Activated CD4-positive, alpha-beta T cell treated with anti-CD3 and anti-CD28 coated beads for 36 hours (primary cell): ENCODE measurements at places on chromosomes 1 and 21. TPM values are rescaled to one million over a fixed set of nuclear protein-coding genes. Genes with fewer than 3 reads are reported as not detected.

Gene FMO3
- total RNA-seq: not detected

Gene PDZK1IP1
- total RNA-seq: not detected

DNA sequence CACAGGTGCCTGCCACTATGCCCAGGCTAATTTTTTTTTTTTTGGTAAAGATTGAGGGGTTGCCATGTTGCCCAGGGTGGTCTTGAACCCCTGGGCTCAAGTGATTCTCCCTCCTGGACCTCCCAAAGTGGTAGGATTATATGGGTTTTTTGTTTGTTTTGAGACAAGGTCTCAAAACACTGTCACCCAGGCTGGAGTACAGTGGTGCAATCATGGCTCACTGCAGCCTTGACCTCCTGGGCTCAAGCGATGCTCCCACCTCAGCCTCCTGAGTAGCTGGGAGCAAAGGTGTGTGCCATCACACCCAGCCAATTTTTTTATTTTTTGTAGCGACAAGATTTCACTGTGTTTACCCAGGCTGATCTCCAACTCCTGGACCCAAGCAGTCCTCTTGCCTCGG, 8.9 kb upstream of the RCAN3 start:
- H3K4me1 ChIP-seq: peaks cover 29% of the 10 kb centered on the region
- peaks cover 4% of the 10 kb centered on the region for H3K36me3 ChIP-seq
- H3K27me3 ChIP-seq: no peaks in the 10 kb centered on the region
- no peak overlapping the region for H3K27ac ChIP-seq
- no peak overlapping the region for H3K4me3 ChIP-seq

GRCh38 chr1:115429884-115430283, 91.8 kb upstream of the NGF start:
- H3K4me3 ChIP-seq: no peak overlapping the region
- H3K27ac ChIP-seq: no peak overlapping the region
- H3K4me1 ChIP-seq: peaks cover 6% of the 10 kb centered on the region

DNA sequence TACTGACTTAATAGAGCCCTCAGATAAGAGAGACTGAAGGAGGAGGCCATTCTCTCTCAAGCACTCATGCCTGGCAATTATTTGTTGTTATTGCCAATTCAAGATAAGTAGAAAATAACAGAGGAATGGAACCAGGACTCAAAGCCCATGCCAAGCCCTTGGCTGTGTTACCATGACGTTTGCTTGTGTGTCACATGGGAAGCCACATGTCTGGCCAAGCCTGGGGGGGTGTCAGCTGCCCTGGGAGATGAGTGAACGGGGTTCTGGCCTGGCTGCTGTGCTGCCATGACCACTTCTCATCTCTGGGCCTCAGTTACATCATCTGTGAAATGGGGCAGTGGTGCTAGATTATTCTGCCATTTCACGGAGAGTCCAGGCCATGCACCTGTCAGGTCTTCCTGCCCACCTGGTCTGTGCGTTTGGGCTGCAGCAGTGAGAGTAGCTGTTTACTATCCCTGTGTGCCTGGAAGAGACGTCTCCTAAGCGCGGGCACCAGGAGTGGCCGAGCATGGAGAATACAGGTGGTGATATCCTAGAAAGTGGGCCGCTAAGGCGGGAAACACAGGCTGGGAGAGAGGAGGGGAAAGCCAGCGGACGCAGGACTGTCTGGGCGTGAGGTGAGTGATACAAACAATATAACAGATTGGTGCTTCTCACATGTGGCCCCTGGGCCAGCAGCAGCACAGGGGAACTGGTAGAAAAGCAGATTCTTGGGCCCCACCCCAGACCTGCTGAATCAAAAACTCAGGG, 67.8 kb downstream of the MAN1C1 start:
- peaks cover 13% of the 10 kb centered on the region for H3K36me3 ChIP-seq
- H3K27me3 ChIP-seq: peaks cover 2% of the 10 kb centered on the region
- peaks cover 59% of the 10 kb centered on the region for H3K4me1 ChIP-seq
- DNase-seq: no peak
- H3K4me3 ChIP-seq: no peak overlapping the region

DNA sequence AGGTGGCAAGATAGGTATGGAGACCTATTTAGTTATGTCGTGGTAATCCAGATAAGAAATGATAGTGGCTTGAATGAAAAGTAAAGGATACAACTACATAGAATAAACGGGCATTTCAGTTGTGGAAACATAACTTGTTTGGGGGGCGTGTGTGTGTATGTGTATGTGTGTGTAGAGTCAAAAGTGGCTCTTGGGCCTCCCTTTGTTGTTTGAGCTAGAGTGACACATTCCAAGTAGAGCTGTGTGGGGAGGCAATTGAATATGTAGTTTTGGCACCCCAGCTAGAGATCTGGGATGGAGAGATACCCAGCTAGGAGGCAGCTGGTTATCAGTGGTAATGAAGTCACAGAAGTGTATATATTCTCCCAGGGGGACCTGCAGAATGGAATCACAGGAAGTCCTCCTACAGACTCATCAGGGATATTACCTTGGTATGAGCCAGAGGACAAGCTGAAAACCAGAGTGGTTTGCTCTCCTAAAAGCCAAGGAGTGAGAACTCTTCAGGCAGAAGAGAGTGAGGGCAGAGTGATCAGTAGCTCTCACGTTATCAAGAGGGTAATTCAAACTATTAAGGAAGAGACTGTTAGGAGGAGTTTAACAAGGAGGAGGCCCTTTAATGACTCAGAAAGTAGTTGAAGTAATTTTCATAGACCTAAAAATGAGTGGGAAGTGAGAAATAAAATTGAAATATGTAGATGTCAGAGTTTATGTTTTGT, 5.1 kb downstream of the CR1L start:
- H3K27ac ChIP-seq: no peak overlapping the region
- no peak for DNase-seq
- peaks cover 5% of the 10 kb centered on the region for H3K27me3 ChIP-seq

DNA sequence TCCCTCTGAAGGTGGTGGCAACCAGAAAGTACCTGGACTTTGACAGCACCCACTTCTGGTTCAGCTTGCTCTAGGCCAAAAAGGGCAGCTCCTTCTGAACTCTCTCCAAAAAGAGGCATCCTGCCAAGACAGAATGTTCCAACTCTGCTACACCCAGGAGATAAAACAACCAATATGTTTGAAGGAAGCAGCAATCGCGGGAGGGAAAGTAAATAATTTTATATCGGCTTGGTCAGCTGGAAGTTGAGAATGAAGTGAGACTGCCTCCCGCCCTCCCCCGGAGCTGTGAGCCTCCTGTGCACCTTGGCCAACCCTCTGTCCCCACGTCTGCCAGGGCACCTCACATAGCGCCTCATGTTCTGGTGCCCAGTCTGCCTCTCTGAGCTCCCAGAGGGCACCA, 130.3 kb upstream of the ATP1A1 start:
- peaks cover 12% of the 10 kb centered on the region for H3K4me1 ChIP-seq
- H3K36me3 ChIP-seq: no peaks in the 10 kb centered on the region
- no peak for DNase-seq
- no peak overlapping the region for H3K4me3 ChIP-seq

DNA sequence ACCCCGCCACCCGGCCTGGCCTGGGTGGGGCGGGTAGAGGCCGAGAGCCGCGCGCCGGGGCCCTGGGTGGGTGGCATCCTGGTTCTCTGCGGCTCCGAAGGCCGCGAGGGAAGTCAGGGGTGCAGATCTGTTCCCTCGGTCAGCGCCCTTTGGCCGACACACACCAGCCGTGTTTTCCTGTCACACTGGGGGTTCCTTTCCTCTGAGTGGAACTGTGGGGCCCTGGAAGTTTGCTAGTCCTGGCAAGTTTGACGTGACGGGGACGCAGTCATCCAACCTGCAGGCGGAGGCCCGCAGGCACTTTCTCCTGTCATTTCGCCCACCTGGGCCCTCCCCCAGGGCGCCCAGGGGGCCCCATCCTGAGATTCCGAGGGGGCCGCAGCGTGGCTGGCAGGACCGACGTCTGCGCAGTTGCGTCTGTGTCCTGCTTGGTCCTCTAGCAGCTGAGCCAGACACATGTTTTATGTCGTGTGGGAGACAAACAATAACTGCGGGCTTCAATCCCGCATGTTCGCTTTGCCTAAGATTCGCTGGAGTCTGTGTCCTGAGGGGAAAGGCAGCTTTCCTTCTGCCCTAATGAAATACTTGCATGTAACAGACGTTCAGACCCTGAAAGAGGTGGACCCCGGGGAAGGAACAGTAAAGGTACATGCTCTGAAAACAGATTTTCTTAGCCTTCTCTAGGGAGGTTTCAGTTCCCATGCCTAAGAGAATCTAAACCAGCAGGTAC, 1.5 kb downstream of the FAM163A start:
- no peak for DNase-seq
- H3K27ac ChIP-seq: no peak overlapping the region
- H3K4me1 ChIP-seq: no peaks in the 10 kb centered on the region
- peaks cover 59% of the 10 kb centered on the region for H3K27me3 ChIP-seq

DNA sequence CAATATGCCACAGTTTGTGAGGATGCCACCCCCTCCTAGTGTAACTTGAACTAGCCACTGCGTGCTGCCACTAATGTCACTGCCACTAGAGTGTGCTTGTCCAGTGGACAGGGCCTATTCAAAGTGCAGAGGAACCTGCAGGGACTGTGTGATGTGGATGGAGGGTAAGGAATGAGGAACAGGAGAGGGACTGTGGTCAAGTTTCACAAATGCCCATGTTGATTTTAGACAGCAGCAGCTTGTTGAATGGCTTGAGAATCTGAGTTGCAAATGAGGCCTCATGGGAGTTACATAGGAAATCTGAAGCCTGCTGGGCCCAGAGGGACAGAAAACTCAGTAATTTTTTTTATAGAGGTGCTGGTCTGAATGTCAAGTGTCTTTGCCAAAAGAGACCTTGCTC, 112.3 kb downstream of the HHAT start:
- no peak overlapping the region for H3K27ac ChIP-seq
- no peaks in the 10 kb centered on the region for H3K27me3 ChIP-seq
- peaks cover 7% of the 10 kb centered on the region for H3K4me1 ChIP-seq
- no peaks in the 10 kb centered on the region for H3K36me3 ChIP-seq

DNA sequence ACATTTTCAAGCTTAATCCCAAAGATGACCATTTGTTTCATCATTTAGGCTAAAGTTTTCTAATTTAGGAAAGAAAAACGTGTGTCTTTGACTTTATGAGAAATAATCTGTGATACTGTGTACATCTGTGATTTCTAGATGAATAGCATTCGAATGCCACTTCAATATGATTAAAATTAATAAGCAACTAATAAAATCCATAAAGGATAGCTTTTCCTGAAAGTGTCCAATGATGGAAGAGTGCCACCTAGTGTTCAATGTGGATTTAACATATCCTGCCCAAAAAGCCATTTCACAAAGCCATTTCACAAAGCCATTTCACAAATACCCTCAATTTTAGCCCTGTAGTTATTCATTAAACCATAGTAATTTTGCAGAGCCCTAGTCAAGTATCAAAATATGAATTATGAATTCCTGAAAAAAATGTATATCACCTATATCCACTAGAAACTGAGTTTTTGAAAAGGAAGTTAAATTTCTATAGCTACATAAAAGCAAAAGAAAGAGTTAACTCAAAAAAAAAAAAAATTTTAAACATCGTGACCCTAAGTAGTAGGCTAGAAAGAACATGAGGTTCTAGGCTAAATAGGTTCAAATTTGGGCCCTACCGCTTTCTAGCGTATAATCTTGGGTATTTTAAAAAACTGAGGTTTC, 19.1 kb downstream of the NME7 start:
- H3K27me3 ChIP-seq: no peaks in the 10 kb centered on the region
- no peak overlapping the region for H3K27ac ChIP-seq
- H3K4me3 ChIP-seq: no peak overlapping the region
- DNase-seq: no peak
